Neural progenitor cell (in vitro differentiated cells): ENCODE measurements at places on chromosomes 6 and 20. TPM values are rescaled to one million over a fixed set of nuclear protein-coding genes. Genes with fewer than 3 reads are reported as not detected.

The PCK1 gene
- not detected in 2 replicates for total RNA-seq

The SALL4 gene
- total RNA-seq, result 219 and 274 TPM in 2 replicates

DNA sequence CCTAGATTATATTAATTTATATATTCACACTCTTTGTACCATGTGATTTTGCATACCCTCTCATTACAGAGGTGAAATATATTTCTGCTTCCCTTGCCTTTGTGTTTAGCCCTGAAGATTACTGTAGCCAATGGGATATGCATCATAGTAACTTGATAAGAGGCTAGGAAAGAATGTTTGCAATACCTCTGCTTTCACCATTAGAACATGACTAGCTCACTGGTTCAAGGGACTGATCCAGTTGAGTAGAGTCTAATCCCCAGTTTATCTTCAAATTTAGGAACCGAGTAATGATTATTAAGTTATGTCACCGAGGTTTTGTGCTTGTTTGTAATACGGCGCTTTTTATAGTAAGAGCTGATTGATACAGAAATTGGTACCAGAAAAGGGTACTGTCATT, 552.6 kb upstream of the GJE1 start:
- DNase-seq, result no peak

DNA sequence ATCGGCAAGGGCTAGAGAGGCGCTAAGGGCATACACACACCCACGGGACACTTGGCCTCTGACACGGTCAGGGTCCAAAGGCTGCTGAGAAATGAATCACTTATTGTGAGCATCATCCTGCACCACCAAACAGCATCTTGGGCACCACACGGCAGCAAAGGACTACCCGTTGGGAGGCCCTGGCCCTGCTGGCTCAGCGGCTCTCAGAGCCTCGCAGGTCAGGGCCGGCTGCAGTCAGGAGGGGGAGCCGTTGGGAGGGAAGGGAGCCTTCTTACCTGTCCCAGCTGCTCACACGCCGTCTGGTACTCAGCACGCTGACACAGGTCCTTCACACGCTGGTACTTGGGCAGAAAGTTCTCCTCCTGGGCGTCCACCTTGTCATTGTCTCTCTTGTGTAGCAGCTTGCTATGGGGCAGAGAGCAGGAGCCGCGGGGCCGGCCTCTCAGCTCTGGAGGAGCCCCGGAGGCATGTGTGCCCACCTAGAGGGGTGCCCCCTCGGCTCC, 109.0 kb downstream of the SULF2 start:
- peak; percentile 51 for DNase-seq
